Tibial nerve (tissue), 4 donors: ENCODE measurements at places on chromosomes 7 and 10.

- DNase-seq: no peak
These were observed 81.8 kb downstream of the NT5C2 start for GRCh38 chr10:103111031-103111917.

DNA sequence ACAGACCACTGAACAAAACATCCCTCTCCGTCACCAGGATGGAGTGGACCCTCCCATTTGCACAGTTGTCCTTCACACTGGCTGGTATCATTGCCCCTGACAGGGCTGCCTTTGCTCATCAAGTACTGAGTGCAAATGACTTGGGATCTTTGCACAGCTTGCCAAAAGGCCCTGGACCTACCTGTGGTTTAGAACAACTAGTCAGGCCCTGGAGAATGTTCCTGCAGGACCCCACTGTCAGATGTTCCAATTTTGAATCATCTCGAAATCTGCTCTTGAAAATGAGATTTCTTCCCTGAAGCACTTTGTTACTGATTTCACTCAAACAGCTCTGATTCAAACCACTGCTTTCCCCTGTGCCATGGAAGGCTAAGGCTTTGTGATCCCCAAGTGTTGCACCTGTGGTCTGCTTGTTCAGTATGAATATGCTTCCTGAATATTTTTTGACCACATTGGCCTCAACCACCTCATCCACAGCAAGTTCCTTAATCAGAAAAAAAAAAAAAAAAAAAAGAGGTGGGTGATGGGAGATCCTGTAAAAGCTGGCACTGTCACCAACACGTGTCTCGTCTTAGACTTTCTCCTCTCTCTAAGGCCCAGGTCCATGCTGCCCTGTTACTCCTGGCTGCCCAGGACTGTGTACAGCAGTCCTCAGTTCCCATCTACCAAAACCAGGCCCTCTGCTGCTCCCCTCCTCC, 2.7 kb upstream of the AOAH start:
- no peak for DNase-seq

GRCh38 chr10:123154711-123155505, 706 bp downstream of the BUB3 start:
- no peak for DNase-seq

DNA sequence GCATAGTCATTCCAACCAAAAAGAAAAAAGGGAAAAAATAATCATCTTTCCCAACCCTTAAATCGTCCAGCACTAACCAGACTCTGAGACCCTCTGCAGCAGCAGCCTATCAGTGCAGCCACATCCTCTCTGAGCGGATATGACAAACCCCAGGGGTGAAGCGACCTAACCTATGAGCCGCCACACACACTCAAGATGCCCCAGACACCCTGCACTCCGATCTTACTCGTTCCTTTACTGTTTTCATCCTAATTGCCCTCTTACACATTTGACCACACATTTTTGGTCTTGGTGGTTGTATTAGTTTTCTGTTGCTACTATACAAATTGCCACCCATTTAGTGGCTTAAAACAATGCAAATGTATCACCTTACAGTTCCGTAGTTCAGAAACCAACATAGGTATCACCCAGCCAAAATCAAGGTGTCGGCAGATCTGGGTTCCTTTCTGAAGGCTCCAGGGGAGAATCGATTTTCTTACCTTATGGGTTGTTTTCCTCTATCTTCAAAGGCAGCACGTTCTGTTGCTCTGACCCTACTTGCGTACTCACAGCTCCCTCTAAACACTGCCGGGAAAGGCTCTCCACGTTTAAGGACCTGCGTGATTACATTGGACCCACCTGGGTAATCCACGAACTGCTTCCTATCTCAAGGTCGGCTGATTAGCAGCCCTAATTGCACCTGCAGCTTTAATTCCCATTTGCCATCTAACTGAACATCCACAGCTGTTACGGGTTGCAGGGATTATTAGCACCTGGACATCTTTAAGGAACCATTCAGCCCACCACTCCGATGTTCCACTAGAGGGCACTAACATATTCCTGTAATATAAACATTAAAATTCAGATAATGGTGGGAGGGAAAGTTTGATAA, 37.3 kb upstream of the PRSS1 start:
- no peak for DNase-seq

- DNase-seq: no peak
These were observed 91.3 kb downstream of the CPXM2 start for GRCh38 chr10:123800289-123800688.

GRCh38 chr7:99997545-99998137, 17.8 kb upstream of the ZKSCAN1 start:
- no peak for DNase-seq

- peak; percentile 8 for DNase-seq
These were observed 620 bp downstream of the BET1 start for GRCh38 chr7:94003446-94004023.

- DNase-seq: peak; percentile 42
These were observed 91.2 kb upstream of the PARD3 start for GRCh38 chr10:34906067-34906965.

DNA sequence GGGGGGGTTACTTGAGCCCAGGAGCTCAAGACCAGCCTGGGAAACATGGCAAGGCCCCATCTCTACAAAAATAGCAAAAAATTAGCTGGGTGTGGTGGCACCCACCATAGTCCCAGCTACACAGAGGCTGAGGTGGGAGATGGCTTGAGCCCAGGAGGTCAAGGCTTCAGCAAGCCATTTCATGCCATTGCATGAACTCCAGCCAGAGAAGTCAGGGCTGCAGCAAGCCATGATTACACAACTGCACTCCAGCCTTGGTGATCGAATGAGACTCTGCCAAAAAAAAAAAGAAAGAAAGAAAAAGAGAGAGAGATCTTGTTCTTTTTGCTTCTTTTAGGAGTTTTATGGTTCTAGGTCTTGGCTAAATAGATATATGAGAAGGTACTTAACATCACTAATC, 200.2 kb upstream of the PHYHIPL start:
- no peak for DNase-seq

DNA sequence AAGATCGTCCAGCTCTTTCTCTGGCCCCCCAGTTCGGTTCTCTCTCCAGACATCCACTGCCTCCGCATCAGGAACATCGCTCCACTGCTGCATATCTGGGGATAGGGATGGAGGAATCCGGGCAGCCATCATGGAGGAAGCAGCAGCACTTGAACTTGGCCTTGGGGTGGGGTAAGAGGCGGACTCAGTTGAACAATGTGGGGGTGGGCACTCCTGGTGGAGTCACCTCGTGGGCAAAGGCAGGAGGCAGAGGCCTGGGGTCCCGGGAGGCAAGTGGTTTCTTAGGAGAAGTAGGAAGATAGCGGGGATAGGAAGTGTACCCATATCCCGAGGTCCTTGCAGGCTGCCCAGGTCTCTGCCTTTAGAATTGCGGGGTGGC, 98.3 kb downstream of the CHST15 start:
- DNase-seq: no peak

- DNase-seq: peak; percentile 32
These were observed 453.1 kb downstream of the SORCS1 start for GRCh38 chr10:106711313-106711906.

DNA sequence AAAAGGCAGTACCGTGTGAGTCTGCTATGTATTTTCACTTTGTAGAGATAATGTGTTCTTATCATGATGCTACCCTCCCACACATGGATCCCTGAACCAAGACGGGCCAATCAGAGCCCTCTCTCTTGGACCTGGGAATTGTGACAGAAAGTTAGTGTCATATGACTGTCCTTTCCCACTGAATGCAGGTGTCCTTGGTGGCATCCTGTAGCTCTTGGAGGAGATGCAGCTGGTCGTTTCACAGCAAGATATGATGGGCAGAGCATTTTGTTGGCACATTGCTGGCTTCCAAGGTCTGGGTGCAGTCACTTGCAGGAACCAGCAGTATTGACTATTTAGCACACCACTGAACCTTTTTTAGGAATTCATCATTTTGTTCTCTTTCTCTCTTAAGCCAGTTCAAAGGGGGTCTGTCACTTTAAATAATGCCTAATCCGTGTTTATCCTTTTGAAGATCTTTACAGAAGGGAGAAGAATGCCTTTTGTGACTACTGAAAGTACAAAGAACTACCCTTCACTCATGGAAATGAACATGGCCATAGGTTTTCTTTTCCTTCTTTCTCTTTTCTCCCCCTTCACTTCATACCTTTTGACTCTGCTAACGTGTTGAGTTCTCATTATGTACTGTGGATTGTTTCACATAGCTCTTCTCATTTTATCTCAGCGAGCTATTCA, 125.1 kb downstream of the PLXDC2 start:
- no peak for DNase-seq

DNA sequence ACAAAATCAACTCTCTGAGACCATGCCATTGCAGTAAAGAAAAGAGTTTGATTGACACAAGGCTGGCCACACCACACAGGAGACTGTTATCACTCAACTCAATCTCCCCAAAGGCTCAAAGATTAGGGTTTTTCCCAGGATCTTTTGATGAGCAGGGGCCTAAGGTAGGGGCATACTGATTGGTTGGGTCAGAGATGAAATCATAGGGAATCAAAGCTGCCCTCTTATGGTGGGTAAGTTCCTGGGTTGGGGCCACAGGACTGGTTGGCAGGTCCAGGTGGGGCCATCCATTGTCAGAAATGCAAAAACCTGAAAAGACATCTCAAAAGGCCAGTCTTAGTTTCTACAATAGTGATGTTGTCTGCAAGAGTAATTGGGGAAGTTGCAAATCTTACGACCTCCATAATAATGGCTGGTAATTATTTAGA, 91.6 kb downstream of the AKR1D1 start:
- DNase-seq: no peak

- DNase-seq: no peak
These were observed 56.8 kb downstream of the SEMA3A start for GRCh38 chr7:84137812-84138211.

DNA sequence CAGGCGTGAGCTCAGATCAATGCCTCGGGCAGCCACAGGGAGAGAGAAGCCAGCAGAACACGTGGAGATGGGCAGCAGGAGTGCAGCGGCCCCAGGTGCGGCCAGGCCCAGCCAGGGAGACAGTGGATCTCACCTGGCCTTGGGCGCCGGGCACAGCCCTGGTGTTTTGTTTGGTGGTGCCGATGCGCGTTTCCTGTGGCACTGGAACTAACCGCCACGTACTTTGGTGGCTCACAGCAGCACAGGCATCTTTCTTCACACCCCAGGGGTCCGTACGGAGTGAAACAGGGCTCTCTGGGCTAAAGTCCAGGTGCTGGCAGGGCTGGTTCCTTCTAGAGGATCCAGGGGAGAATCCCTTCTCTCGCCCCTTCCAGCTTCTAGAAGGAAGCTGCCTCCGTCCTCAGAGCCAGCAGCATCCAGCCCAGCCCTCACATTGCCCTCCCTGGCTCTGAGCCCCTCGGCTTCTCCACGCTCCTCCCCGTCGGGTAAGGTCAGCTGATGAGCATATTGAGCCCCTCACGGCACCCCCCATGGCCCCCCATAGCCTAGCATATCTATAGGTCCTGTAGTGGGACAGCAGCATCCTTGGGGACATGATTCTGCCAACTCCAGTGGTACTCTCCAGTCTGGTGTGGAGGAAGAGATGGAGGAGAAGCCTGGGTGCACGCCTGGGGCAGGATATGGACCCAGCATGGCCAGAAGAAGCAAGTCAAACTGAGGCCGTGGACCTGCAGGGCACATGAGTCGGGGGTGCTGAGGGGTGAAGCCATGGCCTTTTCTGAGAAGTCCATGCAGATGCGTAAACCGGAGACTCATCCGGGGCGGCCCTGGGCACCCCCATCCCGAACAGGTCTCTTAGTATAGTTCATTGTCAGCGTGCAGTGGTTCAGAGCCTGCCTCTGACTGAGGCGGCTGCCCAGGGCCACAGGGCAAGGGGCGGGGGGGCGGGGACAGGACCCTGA, 43.4 kb upstream of the PPP2R2D start:
- DNase-seq: no peak

DNA sequence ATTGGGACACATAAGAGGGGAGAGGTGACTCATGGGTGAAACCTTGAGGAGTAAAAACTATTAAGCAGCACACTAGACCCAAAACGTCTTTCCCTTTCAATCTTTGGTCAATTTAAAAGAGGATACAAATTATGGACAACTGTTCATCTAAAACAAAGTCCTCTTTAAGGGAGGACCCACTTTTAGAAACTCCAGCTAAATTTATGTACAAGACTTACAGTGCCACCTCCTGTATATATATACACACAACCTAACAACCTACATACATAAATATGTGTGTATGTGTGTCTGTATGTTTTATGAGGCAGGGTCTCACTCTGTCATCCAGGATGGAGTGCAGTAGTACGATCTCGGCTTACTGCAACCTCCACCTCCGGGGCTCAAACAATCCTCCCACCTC, 18.1 kb upstream of the ZC3HAV1 start:
- DNase-seq: no peak

GRCh38 chr10:74093530-74094164, 57.0 kb downstream of the AP3M1 start:
- DNase-seq: no peak

DNA sequence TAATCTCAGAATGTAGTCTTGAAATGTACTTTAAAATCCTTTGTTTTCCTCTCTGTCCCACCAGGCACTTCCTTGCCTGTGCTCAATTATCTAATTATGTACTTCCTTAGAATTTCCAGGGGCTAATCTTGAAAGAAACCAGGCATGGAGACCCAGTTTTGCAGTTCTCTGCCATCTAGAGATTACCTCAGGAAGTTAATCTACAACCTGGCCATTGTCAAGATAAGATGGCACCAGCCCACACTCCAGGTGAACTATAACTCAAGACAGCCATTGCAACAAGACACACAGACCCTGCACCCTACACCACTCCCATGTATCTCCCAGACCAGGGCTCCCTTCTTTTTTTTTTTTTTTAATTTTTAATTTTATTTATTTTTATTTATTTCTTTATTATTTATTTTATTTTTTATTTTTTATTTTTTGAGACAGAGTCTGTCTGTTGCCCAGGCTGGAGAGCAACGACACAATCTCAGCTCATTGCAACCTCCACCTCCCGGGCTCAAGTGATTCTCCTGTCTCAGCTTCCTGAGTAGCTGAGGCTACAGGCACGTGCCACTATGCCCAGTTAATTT, 85.9 kb upstream of the TRIM24 start:
- no peak for DNase-seq

DNA sequence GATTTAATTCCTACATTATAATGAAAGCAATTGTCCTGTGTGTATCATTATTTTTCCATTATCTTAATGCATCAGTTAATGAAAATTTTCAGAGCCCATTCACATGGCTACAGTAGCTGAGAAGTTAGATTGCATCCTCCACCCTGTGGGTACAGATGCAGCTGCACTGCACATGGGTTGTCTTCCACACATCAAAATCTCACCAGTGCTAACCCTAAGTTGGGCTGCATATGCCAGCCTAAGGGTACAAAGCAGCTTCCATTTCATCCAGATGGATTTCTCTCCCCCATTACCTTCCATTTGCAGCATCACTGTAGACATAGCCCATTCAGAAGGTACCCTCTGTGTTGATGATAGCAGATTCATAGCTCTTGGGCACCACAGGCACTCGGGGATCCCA, 74.7 kb upstream of the WDR11 start:
- no peak for DNase-seq

- DNase-seq: no peak
These were observed 8.6 kb downstream of the SCIN start for GRCh38 chr7:12578930-12579640.

DNA sequence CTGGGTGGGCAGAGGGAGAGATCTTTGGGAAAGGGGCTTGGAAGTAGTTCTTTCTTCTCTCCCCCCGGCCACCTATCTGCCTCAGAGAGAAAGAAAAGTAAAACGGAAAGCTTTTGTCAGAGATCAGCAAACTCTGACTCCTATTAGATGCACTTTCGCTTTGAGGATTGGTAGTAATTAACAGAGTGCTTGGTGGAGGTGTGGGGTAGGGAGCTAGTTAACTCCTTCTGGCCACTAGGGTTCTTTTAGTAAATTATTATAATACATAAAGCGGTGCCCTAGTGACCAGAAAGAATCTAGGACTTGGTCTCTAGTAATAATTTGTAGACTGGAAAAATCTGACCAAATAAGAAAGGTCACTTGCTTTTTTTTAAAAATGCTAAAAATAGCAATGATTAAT, 54.6 kb downstream of the CPVL start:
- DNase-seq: no peak
